ENCODE measurements at places on chromosomes 12 and 14.

DNA sequence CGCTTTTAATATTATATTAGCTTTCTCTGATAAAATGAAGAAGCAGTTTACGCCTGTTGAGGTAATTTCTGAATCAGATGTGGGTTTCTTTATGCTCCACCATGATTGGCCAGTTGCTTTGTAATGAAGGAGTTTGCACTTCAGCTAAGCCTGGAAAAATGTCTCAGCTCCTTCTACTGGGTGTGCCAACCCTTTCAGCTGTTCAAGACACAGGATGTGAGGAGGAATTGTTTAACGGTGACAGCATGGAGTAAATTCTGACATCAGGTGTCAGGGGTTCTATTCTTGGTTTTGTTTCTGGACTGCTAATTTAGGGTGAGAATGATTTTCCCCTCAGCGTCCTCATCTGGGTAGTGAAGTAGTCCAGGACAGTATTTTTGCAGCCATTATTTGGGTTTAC, 43.5 kb downstream of the FLRT2 start:
- no peak for DNase-seq

GRCh38 chr14:98957211-98958047, 314.6 kb downstream of the BCL11B start:
- DNase-seq, result no peak

DNA sequence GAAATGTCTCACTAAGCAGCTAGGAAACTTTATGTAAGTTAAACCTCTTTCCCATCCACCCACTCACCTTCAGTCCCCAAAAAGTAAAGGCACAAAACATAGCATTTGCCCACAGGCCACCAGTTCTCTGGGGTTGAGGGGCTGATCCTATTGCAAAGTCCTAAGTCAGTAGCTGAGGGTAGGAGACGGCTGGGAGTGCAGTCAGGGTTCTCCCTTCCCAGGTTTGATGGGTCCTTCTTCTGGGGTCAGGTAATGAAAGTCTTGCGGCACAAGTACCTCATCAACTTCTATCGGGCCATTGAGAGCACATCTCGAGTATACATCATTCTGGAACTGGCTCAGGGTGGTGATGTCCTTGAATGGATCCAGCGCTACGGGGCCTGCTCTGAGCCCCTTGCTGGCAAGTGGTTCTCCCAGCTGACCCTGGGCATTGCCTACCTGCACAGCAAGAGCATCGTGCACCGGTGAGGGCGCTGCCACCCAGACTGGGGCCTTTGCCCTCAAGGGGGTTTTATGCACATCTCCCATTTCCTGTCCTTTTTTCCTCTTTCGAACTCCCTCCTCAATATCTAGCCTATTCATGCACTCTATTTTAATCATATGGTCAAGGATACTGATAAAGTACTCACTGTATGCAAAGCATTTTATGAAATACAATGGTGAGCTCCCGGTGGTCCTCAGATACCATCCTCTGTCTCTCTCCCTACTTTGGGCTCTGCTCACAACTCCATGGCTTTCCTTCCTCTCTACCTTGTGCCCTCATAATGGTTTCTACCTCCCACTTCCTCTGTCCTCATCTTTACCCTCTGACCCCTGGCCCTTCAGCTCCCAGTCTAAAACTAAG, 986 bp downstream of the TSSK4 start:
- no peak for DNase-seq

DNA sequence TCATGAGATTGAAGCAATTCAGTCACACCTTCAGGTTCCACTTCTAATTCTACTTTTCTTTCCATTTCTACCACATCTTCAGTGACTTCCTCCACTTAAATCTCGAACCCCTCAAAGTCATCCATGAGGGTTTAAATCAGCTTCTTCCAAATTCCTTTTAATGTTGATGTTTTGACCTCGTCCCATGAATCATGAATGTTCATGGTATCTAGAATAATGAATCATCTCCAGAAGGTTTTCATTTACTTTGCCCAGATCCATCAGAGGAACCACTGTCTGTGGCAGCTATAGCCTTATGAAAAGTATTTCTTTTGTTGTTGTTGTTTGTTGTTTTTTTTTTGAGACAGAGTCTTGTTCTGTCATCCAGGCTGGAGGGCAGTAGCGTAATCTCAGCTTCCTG, 7.6 kb downstream of the RXYLT1 start:
- DNase-seq, result no peak

DNA sequence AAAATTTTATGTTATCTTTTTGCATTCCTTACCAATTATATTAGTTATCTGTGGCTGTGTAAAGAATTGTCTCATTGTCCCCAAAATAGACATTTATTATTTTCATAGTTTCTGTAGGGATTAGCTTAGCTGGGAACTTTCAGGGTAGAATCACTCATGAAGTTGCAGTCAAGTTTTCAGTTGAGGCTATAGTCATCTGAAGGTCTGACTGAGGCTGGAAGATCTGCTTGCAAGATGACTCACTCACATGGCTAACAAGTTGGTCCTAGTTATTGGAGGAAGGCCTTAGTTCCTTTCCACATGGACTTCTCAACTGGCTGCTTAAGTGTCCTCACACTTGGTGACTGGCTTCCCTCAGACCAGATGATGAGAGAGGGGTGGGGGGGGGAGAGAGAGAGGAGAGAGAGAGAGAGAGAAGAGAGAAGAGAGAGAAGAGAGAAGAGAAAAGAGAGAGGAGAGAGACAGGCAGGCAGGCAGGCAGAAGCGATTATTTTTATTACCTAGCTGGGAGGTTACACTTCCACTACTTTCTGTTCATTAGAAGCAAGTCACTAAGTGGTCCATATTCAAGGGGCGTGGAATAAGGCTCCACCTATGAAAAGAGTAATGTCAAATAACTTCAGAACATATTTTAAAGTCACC, 6.4 kb downstream of the AP5M1 start:
- no peak for DNase-seq

DNA sequence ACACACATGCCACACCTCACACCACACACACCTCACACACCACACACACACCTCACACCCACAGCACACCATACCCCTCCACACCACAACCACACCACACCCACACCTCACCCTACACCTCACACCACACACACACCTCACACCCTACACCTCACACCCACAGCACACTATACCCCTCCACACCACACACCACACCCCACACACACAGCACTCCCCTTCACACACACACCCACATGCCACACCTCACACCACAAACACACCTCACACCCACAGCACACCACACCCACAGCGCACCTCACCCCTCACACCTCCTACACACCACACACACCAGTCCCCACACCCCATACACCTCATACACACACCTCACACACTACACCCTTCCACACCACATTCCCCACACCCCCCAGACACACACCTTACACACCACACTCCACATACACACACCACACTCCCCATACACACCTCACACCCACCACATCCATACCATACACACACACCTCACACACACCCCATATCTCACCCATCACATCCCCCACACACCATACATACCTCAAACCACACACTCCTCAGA, 80.0 kb downstream of the ACTN1 start:
- no peak for DNase-seq

DNA sequence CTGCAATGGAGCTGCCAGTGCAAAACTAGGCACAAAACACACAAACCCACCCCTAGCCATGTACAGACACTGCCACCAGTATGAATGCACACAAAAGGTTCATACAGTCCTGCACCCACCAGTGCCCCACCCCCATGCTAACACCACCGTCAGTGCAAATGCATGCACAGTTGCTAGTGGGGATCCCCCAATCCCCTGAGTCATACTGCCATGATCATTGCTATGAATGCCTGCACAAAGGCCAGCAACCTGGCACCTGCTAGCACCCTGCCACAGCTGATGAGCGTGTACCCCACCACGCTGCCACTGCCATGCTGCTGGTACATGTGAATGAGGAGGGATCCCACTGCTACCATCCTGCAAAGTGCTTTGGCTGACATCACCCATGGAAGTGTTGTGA, 23.9 kb downstream of the PZP start:
- DNase-seq, result no peak

GRCh38 chr14:103205541-103205906, 82.3 kb downstream of the TNFAIP2 start:
- DNase-seq, result no peak

- DNase-seq, result no peak
These were observed 917.0 kb downstream of the LRFN5 start for GRCh38 chr14:42523666-42524065.

DNA sequence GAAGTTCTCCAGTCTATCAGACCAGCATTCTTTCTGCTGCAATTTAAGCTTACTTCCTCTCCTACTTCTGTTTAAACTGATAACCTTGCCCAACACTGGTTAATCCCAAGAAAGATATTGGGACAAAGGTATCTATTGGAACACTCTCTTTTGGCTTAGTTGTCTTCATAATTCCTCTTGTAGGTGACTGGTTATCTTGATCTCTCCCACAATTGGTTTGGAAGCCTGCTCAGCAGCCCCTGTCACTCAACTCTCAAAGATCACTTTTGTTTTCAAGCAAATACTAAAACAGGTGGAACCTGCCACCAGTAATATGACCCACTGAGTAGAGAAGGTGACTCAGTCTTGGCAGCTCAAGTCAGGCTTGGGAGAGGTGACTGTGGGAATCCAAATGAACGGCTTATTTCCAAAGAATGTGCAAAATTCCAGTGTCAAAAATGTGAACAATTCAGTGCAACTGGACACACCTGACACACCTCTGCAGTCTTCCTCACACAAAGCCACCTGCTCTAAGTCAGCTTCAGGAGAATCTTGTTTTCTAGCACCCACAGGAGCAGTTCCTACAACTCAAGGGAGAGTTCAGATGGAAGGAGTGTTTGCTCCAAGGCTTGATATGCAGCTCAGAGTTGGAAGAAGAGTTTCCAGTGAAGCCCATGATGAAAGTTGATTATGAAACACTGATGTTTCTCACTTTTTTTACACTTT, 83.2 kb upstream of the SLC38A2 start:
- DNase-seq, result no peak

- DNase-seq, result no peak
These were observed 24.6 kb upstream of the SERPINA1 start for GRCh38 chr14:94412671-94413638.

DNA sequence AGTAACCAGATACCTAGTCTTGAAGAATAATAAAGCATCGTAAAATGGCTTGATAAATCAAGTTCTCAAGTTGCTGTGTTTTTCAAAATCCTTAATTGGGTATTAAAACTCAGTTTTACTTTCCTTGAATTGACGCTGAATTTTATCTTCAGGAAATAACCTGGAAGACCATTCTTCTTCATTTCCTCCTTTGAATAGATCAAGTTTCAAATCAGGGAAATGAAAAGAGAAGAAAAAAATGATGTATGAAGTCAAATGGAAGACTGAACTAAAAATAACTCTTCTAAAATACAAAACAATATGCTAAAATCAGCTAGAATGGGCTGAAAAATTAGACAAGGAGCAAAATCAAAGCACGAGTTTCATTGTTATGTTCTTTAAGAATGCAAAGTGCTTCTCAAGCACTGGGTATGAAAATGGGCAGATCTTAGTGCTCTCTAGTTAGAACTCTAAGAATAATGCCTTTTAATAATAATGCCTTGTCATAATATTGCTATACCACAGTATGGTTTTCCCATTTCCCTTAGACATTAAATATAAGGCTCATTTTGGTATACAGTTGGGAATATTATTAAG, 54.6 kb upstream of the CLEC14A start:
- DNase-seq, result no peak

DNA sequence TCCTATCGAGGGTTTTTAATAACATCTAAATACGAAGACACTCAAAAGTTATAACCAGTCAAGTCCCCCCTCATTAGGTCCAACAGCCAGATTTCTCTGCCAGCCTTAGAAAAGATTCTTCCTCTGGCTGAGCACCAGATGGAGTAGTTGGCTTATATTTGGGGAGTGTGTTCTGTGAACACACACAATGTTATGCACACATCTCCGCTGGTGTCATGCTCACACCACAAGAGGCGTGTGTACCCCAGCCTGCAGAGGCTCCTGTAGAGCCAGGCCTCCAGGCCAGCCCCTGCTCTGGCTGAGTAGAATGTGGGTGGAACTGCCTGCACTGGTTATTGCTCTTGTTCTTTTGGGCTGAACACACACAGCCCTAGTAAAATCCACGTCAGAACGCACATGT, 64.0 kb downstream of the PIWIL1 start:
- DNase-seq, result no peak

DNA sequence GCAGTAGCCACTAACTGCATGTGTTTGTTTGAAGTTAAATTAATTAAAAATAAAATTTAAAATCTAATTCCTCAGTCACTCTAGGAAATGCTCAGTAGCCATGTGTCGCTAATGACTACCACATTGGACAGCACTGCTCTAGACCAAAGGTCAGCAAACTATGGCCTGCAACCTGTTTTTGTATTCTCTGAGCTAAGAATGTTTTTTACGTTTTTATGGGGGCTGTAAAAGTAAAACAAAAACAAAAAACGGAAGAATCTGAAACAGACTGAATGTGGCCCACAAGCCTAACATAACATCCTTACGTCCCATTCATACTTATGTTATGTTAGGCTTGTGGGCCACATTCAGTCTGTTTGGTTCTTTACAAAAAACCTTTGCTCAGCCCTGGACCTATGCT, 57.8 kb downstream of the LIN52 start:
- no peak for DNase-seq

GRCh38 chr12:19458733-19459132, 19.4 kb downstream of the AEBP2 start:
- no peak for DNase-seq

- no peak for DNase-seq
These were observed 2.4 kb downstream of the ACVR1B start for GRCh38 chr12:51953864-51954263.

- no peak for DNase-seq
These were observed 30.1 kb upstream of the PWP1 start for GRCh38 chr12:107655281-107656065.

- DNase-seq, result no peak
These were observed 16.2 kb upstream of the PTHLH start for GRCh38 chr12:27988594-27989233.

DNA sequence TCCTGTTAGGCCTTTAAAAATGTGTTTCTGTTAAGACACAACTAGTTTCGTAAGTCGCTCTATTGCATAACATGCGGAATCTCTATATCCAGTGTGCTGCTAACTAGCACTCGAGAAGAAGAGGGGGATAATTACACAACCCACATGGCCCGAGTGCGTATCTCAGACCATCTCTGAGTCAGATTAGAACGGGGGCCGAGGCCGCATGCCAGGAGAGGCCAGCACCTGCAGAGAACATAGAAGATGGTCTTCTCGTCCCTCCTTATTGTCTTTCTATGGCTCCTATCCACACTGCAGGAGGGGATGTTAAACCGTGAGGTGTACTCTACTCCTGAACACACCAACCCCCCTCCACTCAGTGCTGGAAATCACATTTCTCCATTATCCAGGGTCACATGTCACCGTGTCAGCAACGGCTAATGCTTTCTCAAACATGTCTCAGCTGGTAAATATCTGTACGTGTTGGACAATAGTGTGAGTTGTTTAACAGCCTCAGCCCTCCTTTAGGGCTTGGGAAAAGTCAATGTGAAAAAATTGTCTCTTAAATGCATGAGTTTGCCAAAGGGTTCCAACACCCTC, 56.3 kb downstream of the CCDC88C start:
- no peak for DNase-seq

- no peak for DNase-seq
These were observed 1198.5 kb downstream of the FSCB start for GRCh38 chr14:43308421-43309110.

Data from activated CD4-positive, alpha-beta memory T cell treated with anti-CD3 and anti-CD28 coated beads, Interleukin-2, amount 10 ng/mL, durations not matched to agents 7 days and 5 days (primary cell).